ENCODE measurements at places on chromosomes 4 and X.

GRCh38 chrX:23802431-23802830 is 19.5 kb downstream of the SAT1 start:
- DNase-seq, result no peak

GRCh38 chr4:76203541-76203940 is 10.1 kb downstream of the SCARB2 start:
- no peak for DNase-seq

DNA sequence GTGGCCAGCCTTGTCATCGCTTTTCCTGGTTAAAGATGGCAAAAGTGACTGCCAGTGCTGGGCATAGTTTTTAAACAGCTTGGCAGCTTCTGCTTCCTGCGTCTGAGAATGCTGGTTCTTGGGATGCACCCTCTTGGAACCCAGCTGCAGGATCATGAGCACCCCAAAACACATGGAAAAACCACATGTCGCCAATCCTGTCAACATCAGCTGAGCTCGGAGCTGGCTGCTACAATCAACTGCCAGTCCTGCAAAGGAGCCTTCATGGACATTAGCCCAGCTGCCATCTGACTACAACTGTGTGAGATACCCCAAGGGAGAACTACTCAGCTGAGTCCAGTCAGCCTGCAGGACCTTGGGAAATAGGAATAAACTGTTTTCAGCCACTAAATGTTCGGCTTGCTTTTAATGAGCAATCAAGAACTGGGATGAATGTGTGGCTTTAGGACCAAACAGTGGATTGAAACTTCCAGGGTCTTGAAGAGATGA is 31.0 kb downstream of the OSTC start:
- DNase-seq, result no peak

DNA sequence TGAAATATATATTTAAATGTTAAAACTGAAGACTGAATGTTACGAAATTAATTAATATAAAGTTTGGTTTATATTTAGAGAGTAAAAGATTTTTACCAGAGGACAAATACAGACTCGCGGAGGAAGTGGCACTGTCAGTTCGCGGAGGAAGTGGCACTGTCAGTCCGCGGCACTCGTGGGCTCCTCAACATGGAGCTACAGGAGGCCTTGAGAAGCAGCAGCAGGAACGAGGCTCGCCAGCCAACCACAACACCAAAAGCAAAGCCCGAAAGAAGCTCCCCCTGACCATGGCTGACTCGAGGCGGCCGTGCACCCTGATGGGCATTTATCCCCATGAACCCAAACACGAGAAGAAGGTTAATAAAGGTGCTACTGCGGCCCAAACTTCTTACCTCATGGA is 125.3 kb upstream of the PABPC4L start:
- DNase-seq, result no peak

- DNase-seq, result no peak
Measured at GRCh38 chrX:1334854-1335253, 1.7 kb upstream of the IL3RA start.
